ENCODE measurements at places on chromosomes 2 and 18. TPM values are rescaled to one million over a fixed set of nuclear protein-coding genes. Genes with fewer than 3 reads are reported as not detected.

The CDK15 gene
- total RNA-seq: 0.30 TPM

The PLA2R1 gene
- total RNA-seq: 14.4 TPM

The AOX1 gene
- 0.32 TPM for total RNA-seq

The SDC1 gene
- 1.1 TPM for total RNA-seq

The ALPI gene
- not detected for total RNA-seq

The VWC2L gene
- not detected for total RNA-seq

The GATA6 gene
- total RNA-seq: 8.1 TPM

The COLEC11 gene
- not detected for total RNA-seq

The LRRC30 gene
- total RNA-seq: not detected

The MYO3B gene
- total RNA-seq: under 0.01 TPM

The MC5R gene
- total RNA-seq: not detected

The RBM44 gene
- total RNA-seq: 0.91 TPM

The GALR1 gene
- not detected for total RNA-seq

The UGT1A5 gene
- total RNA-seq: not detected

The IL1R1 gene
- 0.65 TPM for total RNA-seq

The CGREF1 gene
- 4.7 TPM for total RNA-seq
